ENCODE measurements at places on chromosomes 3 and 15.

GRCh38 chr15:48102167-48102566, 18.6 kb upstream of the SLC24A5 start:
- no peak for DNase-seq

- no peak for DNase-seq
Observed at GRCh38 chr3:60076331-60076730, 1026.5 kb upstream of the CFAP20DC start.

DNA sequence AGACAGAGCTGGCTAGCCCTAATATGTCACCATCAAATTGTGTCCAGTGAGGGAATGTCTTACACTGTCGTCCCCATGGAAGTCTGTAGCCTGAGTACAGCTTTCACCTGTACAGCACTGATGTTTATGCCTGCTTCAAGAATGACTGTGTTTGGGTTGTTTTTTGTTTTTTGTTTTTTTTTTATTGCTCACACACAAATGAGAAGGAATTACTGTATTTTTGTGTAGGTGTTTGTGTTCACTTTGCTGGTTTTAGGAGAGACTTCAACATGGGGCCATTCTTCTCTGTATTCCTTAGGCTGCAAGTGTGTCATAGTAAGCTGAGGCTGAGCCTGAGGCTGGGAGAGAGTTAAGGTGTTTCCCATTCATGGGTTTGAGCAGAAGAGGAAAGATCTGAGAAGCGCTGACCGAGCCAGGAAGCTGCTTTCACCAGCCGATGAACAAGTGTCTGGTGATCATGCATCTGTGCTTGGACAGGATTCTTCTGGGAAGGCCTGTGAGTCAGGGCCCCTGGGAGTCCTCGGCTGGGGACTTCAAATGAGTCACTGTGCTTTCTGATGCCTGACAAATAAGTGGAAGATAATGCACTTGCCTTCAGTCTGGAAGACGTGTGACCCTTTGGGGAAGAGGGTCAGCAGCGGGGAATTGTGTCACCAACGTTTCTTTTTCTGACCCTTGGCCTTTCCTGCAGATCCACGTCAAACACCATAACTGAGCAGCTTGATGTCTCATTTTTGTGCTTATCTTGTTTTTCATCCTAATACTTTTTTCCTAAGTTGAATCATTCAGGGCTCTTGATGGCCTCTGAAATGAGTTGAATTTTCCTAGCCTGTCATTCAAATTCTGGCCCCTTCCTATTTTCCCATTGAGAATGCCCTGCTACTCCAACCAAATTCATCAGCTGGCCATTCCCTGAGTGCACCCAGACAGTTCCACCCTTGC, 36.7 kb upstream of the ZBTB38 start:
- DNase-seq: no peak

GRCh38 chr3:139586420-139587017, 47.0 kb upstream of the RBP1 start:
- DNase-seq: no peak

- no peak for DNase-seq
Observed at GRCh38 chr3:150248116-150248887, 159.8 kb upstream of the TSC22D2 start.

- no peak for DNase-seq
Observed at GRCh38 chr3:72820415-72820814, 27.8 kb downstream of the SHQ1 start.

- no peak for DNase-seq
Observed at GRCh38 chr15:87634361-87634760, 622.2 kb downstream of the NTRK3 start.

DNA sequence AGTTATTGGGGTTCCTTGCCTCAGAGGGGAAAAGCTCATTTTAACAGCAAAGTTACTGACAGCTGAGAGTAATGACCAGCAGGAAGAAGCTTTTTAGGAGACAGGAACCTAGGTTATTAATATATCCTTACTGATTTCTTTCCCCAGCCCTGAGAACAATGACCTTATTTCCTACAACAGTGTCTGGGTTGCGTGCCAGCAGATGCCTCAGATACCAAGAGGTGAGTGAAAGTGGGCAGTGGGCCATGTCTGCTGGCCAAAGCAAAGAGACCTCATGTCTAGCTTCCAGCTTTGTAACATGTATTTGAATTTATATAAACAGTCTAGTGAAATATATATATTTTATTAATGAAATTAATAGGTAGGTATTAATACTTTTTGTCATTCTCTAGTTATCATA, 5.0 kb downstream of the CCNDBP1 start:
- no peak for DNase-seq

GRCh38 chr3:114709102-114709501, 415.3 kb downstream of the TIGIT start:
- no peak for DNase-seq

DNA sequence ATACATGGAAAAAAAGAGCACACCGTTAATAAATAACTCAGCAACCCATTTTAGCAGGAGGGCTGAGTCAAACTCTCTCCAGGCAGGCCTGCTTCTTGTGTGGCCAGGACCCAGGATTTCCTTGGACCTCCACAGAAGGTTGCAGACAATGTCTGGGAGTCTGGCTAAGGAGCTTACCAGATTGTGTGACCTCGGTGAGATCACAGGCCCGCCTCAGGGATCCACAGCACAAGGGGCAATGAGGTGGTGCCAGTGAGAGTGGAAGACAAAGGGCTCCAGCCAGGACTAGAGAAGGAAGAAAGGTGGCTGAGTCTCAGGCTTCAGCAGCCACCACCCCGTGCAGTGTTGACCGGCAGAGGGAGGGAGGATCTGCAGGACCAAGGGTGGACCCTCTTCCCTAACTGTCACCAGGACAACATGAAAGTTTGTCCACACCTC, 32.2 kb upstream of the SEC22A start:
- DNase-seq: no peak

DNA sequence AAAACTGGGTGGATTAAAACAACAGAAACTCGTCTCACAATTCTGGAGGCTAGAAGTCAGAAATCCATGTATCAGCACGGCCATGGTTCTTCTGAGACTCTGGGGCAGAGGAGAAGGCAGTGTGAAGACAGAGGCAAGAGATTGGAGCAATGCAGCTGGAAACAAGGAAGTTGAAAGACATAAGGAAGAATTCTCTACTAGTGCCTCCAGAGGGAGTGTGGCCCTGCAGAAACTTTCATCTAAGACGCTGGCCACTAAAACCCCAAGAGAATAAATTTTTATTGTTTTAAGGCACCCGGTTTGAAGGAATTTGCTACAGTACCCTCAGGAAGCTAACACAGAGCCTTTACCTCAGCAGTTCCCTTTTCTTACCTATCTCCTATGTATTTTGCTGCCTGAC, 1012.2 kb upstream of the CADM2 start:
- no peak for DNase-seq

DNA sequence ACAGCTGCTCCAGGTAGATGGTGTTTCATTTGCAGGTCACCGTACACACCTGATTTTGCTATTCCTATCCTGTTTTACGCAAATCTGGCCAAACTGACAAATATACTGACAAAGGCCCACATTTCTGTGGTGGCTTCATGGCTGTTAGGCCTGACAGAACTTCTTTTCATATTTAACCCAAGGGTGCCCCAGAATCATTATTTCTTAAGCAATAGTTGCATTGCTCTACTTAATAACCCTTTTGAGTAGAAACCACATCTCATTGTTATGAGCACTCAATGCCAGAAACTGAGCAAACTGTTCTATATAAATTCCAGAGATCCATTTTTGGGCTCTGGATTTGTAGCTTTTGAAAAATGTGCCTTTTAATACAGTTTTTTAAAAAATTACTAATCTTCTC, 19.4 kb downstream of the ASTE1 start:
- no peak for DNase-seq

All from esophagus squamous epithelium (tissue), 5 donors.